ENCODE measurements at places on chromosomes 12 and 14. TPM values are rescaled to one million over a fixed set of nuclear protein-coding genes. Genes with fewer than 3 reads are reported as not detected.

DNA sequence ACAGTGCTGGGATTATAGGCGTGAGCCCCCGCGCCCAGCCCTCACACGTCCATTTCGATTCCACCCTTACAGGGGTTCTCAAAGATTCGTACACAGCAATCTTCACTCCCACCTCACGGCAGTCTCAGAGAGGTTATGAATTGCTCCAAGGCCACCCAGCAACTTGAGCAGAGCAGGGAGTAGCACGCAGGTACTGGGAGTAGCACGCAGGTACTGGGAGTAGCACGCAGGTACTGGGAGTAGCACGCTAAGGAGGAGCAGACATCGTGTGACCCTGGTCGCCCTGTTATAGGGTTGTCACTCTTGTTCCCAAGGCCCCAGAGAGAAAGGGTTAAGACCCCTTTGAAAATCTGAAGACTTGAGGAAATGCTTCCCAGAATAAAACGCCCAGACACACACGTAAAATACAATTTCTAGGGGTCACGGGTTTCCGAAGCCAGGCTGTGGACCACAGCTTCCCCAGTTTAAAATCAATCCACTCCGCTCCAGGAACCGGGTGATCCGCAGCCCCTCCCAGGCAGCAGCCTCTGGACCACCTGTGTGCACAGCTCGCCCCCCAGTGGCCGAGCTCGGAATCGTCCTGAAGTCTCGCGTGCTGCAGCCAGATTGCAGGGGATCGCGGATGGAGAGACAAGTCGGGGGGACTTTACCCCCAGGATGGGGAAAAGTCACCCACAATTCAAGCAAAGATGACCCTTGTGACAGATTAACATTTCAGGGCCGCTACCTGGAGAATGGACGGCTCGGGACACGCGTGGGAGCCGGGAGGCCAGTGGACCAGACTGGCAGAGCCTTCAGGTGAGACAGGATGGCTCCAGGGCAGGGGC, 92.0 kb downstream of the SCARB1 start:
- no peaks in the 10 kb centered on the region for H3K36me3 ChIP-seq
- H3K27me3 ChIP-seq: no peaks in the 10 kb centered on the region
- no peak overlapping the region for H3K27ac ChIP-seq
- no peak overlapping the region for H3K4me3 ChIP-seq

GRCh38 chr14:59018460-59018859, 170.0 kb upstream of the DAAM1 start:
- no peak for DNase-seq
- no peaks in the 10 kb centered on the region for H3K4me1 ChIP-seq
- H3K4me3 ChIP-seq: no peak overlapping the region
- H3K36me3 ChIP-seq: no peaks in the 10 kb centered on the region

- no peak overlapping the region for H3K27ac ChIP-seq
- no peak overlapping the region for H3K4me3 ChIP-seq
- no peaks in the 10 kb centered on the region for H3K4me1 ChIP-seq
- no peaks in the 10 kb centered on the region for H3K36me3 ChIP-seq
Measured at GRCh38 chr12:112598626-112599025, 179.9 kb downstream of the PTPN11 start.

The KDM5A gene
- total RNA-seq: 151 TPM

GRCh38 chr14:65096323-65097089, 5.8 kb downstream of the MAX start:
- no peak overlapping the region for H3K27ac ChIP-seq
- DNase-seq: no peak
- H3K4me3 ChIP-seq: no peak overlapping the region
- peaks cover 65% of the 10 kb centered on the region for H3K36me3 ChIP-seq

- H3K36me3 ChIP-seq: no peaks in the 10 kb centered on the region
- H3K4me1 ChIP-seq: no peaks in the 10 kb centered on the region
- H3K27ac ChIP-seq: no peak overlapping the region
- H3K27me3 ChIP-seq: no peaks in the 10 kb centered on the region
- no peak overlapping the region for H3K4me3 ChIP-seq
- DNase-seq: no peak
Measured at GRCh38 chr12:56411781-56412639, 37.2 kb downstream of the TIMELESS start.

The KITLG gene
- total RNA-seq: not detected

The RASSF3 gene
- 118 TPM for total RNA-seq

- no peaks in the 10 kb centered on the region for H3K4me1 ChIP-seq
- no peak overlapping the region for H3K4me3 ChIP-seq
- no peaks in the 10 kb centered on the region for H3K27me3 ChIP-seq
- H3K27ac ChIP-seq: no peak overlapping the region
- DNase-seq: no peak
Measured at GRCh38 chr12:76685246-76685678, 78.7 kb upstream of the ZDHHC17 start.

- H3K4me3 ChIP-seq: no peak overlapping the region
- DNase-seq: no peak
- H3K27me3 ChIP-seq: no peaks in the 10 kb centered on the region
- H3K4me1 ChIP-seq: no peaks in the 10 kb centered on the region
- H3K27ac ChIP-seq: no peak overlapping the region
Measured at GRCh38 chr12:88562151-88562550, 18.1 kb downstream of the KITLG start.

GRCh38 chr14:85214471-85214870, 315.5 kb upstream of the FLRT2 start:
- H3K27ac ChIP-seq: no peak overlapping the region
- H3K27me3 ChIP-seq: no peaks in the 10 kb centered on the region
- no peak for DNase-seq
- no peaks in the 10 kb centered on the region for H3K36me3 ChIP-seq
- no peak overlapping the region for H3K4me3 ChIP-seq

- H3K27ac ChIP-seq: no peak overlapping the region
- H3K27me3 ChIP-seq: no peaks in the 10 kb centered on the region
- DNase-seq: no peak
- no peak overlapping the region for H3K4me3 ChIP-seq
- H3K36me3 ChIP-seq: peaks cover 57% of the 10 kb centered on the region
Measured at GRCh38 chr14:68893566-68893965, 85.5 kb downstream of the ACTN1 start.

DNA sequence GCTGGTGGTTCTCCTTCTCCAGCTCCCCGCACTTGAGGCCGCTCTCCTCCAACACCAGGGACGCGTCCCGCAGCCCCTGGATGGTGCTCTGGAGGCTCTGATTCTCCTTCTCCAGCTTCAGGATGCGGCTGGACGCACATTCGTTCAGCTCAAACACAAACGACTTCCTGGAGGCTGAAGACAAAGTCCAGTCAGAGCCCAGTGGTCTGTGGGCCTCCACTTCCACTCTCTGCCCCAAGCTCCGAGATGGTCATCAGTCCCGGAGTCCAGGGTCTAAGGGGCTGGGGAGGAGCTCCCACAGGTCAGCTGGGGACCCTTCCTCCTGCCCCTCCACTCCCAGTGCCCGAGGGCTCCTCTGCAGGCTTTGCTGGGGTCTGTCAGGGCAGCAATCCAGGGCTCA, 76.6 kb upstream of the GPR68 start:
- no peak overlapping the region for H3K4me3 ChIP-seq
- H3K27ac ChIP-seq: peak overlapping the region; percentile 95
- no peak for DNase-seq
- H3K36me3 ChIP-seq: peaks cover 82% of the 10 kb centered on the region
- no peaks in the 10 kb centered on the region for H3K27me3 ChIP-seq

DNA sequence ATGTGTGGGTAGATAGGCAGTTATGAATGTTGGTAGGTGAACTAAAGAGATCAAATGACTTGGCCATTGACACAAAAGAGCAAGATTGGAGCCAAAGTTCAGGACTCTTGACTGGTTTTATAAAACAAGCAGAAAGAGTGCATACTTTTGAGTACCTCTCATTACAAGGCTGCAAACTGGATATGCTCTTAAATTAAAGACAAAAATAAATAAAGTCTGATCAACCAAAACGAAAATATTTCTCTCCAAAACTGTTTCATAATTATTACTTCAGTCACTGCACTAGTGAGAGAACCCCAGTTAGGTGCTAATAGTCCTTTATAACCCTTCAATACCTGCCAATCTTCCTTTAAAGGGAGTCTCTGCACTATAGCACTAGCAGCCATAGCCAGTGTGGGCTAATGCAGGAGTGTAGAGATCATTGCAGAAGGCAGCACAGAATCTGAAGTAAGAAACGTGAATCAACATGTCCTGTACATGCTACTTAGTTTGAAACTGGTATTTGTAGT, 147.1 kb downstream of the FOXA1 start:
- H3K36me3 ChIP-seq: no peaks in the 10 kb centered on the region
- no peak overlapping the region for H3K4me3 ChIP-seq
- no peaks in the 10 kb centered on the region for H3K4me1 ChIP-seq
- H3K27ac ChIP-seq: no peak overlapping the region
- H3K27me3 ChIP-seq: no peaks in the 10 kb centered on the region

GRCh38 chr12:109440851-109441490, 36.1 kb downstream of the KCTD10 start:
- H3K4me3 ChIP-seq: no peak overlapping the region
- H3K27me3 ChIP-seq: no peaks in the 10 kb centered on the region
- no peak for DNase-seq
- no peaks in the 10 kb centered on the region for H3K4me1 ChIP-seq
- no peaks in the 10 kb centered on the region for H3K36me3 ChIP-seq

DNA sequence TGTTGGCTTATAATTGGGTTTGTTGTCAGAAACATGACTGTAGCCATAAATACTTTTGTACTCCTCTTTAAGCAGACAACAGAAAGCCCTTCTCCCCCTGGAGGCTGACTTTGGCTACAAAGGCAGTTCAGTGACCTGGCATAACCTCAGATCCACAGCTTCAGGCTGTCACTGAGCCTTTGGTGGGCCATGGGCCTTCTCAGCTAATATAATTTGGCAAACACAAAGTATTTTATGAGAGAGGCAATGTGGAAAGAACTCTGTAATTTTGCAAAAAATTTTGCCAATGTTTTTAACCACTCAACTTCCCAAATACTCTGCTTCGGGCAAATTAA, 15.5 kb upstream of the MGP start:
- no peaks in the 10 kb centered on the region for H3K27me3 ChIP-seq
- no peak overlapping the region for H3K27ac ChIP-seq
- H3K4me3 ChIP-seq: no peak overlapping the region
- H3K36me3 ChIP-seq: no peaks in the 10 kb centered on the region
- H3K4me1 ChIP-seq: no peaks in the 10 kb centered on the region
- DNase-seq: no peak

The SYNE3 gene
- total RNA-seq: 29.4 TPM

GRCh38 chr12:119412811-119413794, 78.6 kb downstream of the CCDC60 start:
- peaks cover 5% of the 10 kb centered on the region for H3K27me3 ChIP-seq
- H3K36me3 ChIP-seq: no peaks in the 10 kb centered on the region
- no peak for DNase-seq
- no peaks in the 10 kb centered on the region for H3K4me1 ChIP-seq

The SYNDIG1L gene
- not detected for total RNA-seq

The TMCC3 gene
- 1.3 TPM for total RNA-seq

The CCDC63 gene
- total RNA-seq: not detected

GRCh38 chr12:86712425-86712843, 456.2 kb upstream of the MGAT4C start:
- H3K27ac ChIP-seq: no peak overlapping the region
- H3K36me3 ChIP-seq: no peaks in the 10 kb centered on the region
- DNase-seq: no peak

- no peaks in the 10 kb centered on the region for H3K27me3 ChIP-seq
- H3K36me3 ChIP-seq: no peaks in the 10 kb centered on the region
- no peaks in the 10 kb centered on the region for H3K4me1 ChIP-seq
- no peak overlapping the region for H3K27ac ChIP-seq
- no peak overlapping the region for H3K4me3 ChIP-seq
Measured at GRCh38 chr14:33938131-33938949, 12.5 kb downstream of the EGLN3 start.

The FAM222A gene
- 1.1 TPM for total RNA-seq

The GOLGA3 gene
- total RNA-seq: 34.0 TPM

DNA sequence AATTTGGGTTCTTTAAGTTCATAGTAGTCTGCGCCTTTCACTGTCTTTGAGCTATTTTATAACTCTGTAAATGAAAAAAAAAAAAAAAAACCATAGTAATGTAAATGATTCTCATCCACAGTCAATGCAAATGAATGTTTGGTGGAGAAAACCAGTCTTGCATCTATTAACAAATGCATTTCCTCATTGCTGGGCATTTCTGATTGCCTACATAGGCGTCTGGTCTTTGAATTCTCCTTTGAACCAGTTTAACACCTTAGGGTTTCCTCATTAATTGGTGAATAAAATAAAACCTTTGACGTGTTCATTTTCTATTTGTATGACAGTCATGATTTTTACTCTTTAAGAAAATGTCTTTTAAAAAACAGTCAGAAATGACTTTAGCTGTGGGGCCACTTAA, 114.8 kb downstream of the C12orf75 start:
- no peak overlapping the region for H3K4me3 ChIP-seq
- H3K27ac ChIP-seq: no peak overlapping the region
- no peaks in the 10 kb centered on the region for H3K4me1 ChIP-seq
- no peak for DNase-seq

DNA sequence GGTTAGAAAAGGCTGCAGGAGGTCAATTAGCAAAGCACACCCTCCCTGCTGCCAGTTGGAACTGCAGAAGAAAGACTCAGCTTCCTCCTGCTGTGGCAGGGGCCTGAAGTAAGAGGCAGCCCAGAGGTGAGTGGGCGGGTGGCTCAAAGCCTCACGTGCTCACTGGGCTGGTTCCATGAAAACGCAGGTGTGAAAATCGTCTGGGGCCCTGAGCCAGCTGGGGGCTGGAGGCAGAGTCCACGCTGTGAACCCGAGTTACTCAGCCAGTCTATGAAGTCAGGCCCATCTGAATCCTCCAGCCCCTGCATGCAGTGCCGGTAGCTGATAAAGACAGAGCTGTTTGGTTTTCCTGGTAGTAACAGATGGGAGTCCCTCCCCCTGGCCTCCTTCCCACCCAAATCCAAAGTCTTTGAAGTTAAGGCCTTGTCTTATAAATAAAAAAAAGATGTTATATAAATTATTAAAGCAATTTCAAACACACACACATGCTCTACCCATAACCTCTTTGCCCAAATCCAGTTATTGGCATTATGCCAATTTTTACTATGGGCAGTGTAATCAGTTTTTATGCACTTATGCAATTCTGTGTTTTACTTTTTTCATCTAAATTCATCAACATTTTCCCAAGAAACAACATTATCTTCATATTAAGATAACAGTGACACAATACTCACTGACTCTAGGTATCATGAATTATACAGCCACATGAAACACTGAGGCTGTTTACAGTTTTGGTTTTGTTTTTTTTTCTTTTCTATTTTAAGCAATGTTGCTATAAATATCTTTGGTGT, 57.9 kb upstream of the PNMA1 start:
- peaks cover 74% of the 10 kb centered on the region for H3K4me1 ChIP-seq
- no peaks in the 10 kb centered on the region for H3K36me3 ChIP-seq
- no peak overlapping the region for H3K4me3 ChIP-seq
- no peak for DNase-seq
- H3K27me3 ChIP-seq: no peaks in the 10 kb centered on the region

The DYNLL1 gene
- 23.6 TPM for total RNA-seq

GRCh38 chr12:65965358-65965757, 141.1 kb downstream of the HMGA2 start:
- no peaks in the 10 kb centered on the region for H3K4me1 ChIP-seq
- no peak for DNase-seq
- no peaks in the 10 kb centered on the region for H3K36me3 ChIP-seq
- H3K27ac ChIP-seq: no peak overlapping the region
- no peak overlapping the region for H3K4me3 ChIP-seq
- H3K27me3 ChIP-seq: no peaks in the 10 kb centered on the region

- DNase-seq: no peak
- no peak overlapping the region for H3K27ac ChIP-seq
- no peaks in the 10 kb centered on the region for H3K27me3 ChIP-seq
- H3K36me3 ChIP-seq: no peaks in the 10 kb centered on the region
Measured at GRCh38 chr12:104971306-104971705, 13.2 kb upstream of the SLC41A2 start.

The SLC5A8 gene
- total RNA-seq: not detected

All from CD4-positive, alpha-beta T cell (primary cell).